Naive thymus-derived CD4-positive, alpha-beta T cell (primary cell): ENCODE measurements at places on chromosomes 2 and 18.

GRCh38 chr2:100247256-100248043 is 74.9 kb downstream of the LONRF2 start:
- H3K4me1 ChIP-seq: no peaks in the 10 kb centered on the region
- DNase-seq: no peak
- no peak overlapping the region for H3K27ac ChIP-seq
- no peaks in the 10 kb centered on the region for H3K27me3 ChIP-seq
- no peak overlapping the region for H3K4me3 ChIP-seq
- H3K36me3 ChIP-seq: no peaks in the 10 kb centered on the region

- no peak overlapping the region for H3K27ac ChIP-seq
- no peaks in the 10 kb centered on the region for H3K27me3 ChIP-seq
- DNase-seq: no peak
Observed at GRCh38 chr2:215898363-215898762, 115.0 kb downstream of the MREG start.

DNA sequence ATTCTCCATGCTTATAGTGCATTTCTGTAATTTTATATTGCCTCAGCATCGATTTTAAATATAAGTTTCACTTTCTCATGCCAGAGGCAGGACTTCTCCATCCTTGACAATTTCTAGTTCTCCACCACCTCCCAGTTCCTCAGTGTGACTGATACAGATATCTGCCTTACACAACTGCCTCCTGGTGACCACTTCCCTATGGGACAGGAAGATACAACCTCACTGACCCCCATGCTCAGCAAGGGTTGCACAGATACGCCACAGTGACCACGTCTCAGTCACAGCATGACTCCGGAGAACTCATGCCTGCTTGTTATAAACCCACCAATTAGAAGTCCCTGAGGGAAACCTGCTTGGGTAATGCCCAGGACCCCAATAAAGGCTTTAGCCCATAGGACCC is 284.0 kb upstream of the MC4R start:
- no peaks in the 10 kb centered on the region for H3K4me1 ChIP-seq
- H3K4me3 ChIP-seq: no peak overlapping the region
- no peak for DNase-seq
- H3K27ac ChIP-seq: no peak overlapping the region

- H3K4me3 ChIP-seq: no peak overlapping the region
- no peaks in the 10 kb centered on the region for H3K36me3 ChIP-seq
- no peak for DNase-seq
- H3K27ac ChIP-seq: no peak overlapping the region
- H3K27me3 ChIP-seq: no peaks in the 10 kb centered on the region
Observed at GRCh38 chr18:76410660-76411417, 84.2 kb downstream of the ZNF516 start.

- H3K4me3 ChIP-seq: no peak overlapping the region
- H3K27ac ChIP-seq: no peak overlapping the region
Observed at GRCh38 chr2:239582476-239582875, 181.7 kb upstream of the HDAC4 start.

- H3K4me1 ChIP-seq: no peaks in the 10 kb centered on the region
- H3K27me3 ChIP-seq: no peaks in the 10 kb centered on the region
Observed at GRCh38 chr2:54677476-54678265, 45.8 kb upstream of the EML6 start.

GRCh38 chr2:224101820-224102630 is 62.9 kb upstream of the SERPINE2 start:
- H3K27ac ChIP-seq: no peak overlapping the region
- no peak for DNase-seq
- H3K4me3 ChIP-seq: no peak overlapping the region
- H3K36me3 ChIP-seq: no peaks in the 10 kb centered on the region
- H3K4me1 ChIP-seq: no peaks in the 10 kb centered on the region
- no peaks in the 10 kb centered on the region for H3K27me3 ChIP-seq

DNA sequence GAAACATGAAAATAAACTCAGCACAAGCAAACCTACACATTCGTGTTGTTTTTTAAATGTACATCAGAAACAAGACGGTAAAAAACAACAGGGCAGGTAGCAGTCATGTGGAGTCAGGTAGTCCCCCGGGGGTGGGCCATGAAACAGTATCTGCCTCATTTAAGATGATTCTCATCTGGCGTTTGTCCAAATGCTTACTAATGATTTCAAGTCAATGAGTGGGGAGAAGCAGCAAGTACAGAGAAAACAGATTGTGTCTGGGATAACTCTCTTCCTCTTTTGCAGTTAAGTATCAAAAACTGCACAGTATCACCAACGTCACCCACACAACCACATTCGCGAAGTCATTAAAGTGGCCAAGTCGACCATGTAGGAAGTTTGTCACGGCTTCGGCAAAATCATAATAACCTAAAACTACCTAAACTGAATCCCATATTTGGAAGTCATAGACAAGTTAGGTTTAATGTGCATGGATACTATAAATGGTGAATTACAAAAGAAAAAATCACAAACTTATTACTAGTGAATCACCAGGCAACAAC is 1.3 kb downstream of the LAPTM4A start:
- H3K4me3 ChIP-seq: peak overlapping the region; percentile 94
- H3K27ac ChIP-seq: peak overlapping the region; percentile 93
- H3K4me1 ChIP-seq: peaks cover 16% of the 10 kb centered on the region
- no peaks in the 10 kb centered on the region for H3K36me3 ChIP-seq

DNA sequence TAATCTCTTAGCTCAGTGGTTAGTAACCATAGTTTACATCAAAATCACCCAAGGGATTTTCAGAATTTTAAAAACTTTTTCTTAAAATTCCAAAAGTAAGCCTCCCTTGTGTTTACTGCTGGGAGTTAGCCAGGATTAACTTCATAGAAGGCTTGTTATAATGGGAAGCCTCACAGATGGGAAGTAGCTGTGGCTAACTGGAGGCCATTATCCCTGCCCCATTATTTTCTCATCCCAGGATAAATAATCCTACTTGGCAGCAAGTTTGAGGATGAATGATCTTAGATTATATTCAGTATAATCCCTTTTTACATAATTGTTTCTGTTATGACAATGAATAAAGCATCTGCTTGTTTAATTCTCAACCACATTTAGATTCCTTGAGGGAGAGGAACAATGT is 25.5 kb downstream of the PLEK start:
- peaks cover 47% of the 10 kb centered on the region for H3K36me3 ChIP-seq
- H3K27me3 ChIP-seq: no peaks in the 10 kb centered on the region
- no peak for DNase-seq
- no peaks in the 10 kb centered on the region for H3K4me1 ChIP-seq

- no peak overlapping the region for H3K27ac ChIP-seq
- DNase-seq: no peak
- no peaks in the 10 kb centered on the region for H3K36me3 ChIP-seq
- H3K27me3 ChIP-seq: no peaks in the 10 kb centered on the region
- no peak overlapping the region for H3K4me3 ChIP-seq
- H3K4me1 ChIP-seq: no peaks in the 10 kb centered on the region
Observed at GRCh38 chr2:1418566-1418965, 5.3 kb downstream of the TPO start.

DNA sequence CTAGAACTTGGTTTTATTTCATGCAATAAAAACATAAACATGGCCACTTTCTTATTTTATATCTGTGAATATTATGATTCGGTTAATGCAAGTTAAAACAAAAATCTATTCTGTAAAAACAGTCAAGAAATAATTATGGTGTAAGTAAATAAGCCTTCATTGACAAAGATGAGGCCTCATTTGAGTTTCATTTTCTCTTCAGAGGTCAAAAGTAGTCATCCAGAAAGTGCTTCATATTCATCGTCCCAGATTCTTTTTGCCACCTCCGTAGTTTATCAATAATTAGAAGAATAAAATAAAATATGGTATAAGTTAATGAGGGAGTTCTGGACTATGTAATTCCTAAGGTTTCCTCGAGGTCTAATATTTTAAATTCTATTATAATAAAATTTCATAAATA is 19.4 kb upstream of the HNRNPA3 start:
- H3K27ac ChIP-seq: no peak overlapping the region
- H3K4me1 ChIP-seq: no peaks in the 10 kb centered on the region
- H3K27me3 ChIP-seq: no peaks in the 10 kb centered on the region
- DNase-seq: no peak
- no peak overlapping the region for H3K4me3 ChIP-seq

DNA sequence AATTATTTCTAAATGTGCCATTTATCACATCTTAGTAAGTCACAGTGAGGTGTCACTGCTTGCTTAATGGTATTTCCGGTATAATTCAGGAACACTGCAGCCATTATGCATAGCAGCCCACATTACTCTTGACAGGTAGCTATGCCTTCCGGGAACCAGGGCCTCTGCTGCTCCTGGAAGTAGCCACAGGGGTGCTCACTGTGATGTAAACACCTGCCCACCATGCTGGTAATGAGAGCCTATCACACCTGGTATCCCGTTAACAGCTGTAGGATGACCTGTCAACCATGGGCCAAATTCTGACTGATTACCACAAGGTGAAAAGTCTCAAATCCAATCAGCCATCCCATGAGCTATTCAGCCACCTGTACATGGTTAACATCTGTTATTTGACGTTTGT is 647.0 kb upstream of the NXPH2 start:
- H3K27ac ChIP-seq: no peak overlapping the region
- H3K4me1 ChIP-seq: no peaks in the 10 kb centered on the region
- H3K4me3 ChIP-seq: no peak overlapping the region

DNA sequence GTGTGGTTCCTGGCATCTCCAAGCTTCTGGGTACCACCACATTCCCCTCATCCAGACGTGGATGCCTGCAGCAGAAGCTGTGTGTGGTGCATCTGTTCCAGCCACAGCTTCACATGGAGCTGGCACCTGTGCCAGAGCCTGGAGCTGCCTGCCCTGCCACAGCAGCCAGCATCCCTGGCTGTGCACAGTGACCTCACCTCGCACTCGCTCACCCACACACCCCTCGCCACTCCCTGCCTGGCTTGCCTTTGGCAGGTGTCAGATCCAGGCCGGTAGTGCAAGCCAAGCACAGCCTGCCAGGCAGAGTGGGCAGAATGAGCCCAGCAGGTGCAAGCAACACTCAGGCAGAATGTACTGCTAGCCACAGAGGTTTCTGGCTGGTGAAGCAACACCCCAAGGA is 59.9 kb upstream of the DYNC1I2 start:
- no peak overlapping the region for H3K4me3 ChIP-seq
- no peaks in the 10 kb centered on the region for H3K4me1 ChIP-seq
- no peak for DNase-seq
- no peaks in the 10 kb centered on the region for H3K36me3 ChIP-seq
- no peaks in the 10 kb centered on the region for H3K27me3 ChIP-seq
- no peak overlapping the region for H3K27ac ChIP-seq

- no peak for DNase-seq
- H3K27me3 ChIP-seq: no peaks in the 10 kb centered on the region
- peaks cover 17% of the 10 kb centered on the region for H3K4me1 ChIP-seq
- H3K27ac ChIP-seq: no peak overlapping the region
- H3K36me3 ChIP-seq: no peaks in the 10 kb centered on the region
Observed at GRCh38 chr2:44620189-44620990, 258.6 kb downstream of the CAMKMT start.

DNA sequence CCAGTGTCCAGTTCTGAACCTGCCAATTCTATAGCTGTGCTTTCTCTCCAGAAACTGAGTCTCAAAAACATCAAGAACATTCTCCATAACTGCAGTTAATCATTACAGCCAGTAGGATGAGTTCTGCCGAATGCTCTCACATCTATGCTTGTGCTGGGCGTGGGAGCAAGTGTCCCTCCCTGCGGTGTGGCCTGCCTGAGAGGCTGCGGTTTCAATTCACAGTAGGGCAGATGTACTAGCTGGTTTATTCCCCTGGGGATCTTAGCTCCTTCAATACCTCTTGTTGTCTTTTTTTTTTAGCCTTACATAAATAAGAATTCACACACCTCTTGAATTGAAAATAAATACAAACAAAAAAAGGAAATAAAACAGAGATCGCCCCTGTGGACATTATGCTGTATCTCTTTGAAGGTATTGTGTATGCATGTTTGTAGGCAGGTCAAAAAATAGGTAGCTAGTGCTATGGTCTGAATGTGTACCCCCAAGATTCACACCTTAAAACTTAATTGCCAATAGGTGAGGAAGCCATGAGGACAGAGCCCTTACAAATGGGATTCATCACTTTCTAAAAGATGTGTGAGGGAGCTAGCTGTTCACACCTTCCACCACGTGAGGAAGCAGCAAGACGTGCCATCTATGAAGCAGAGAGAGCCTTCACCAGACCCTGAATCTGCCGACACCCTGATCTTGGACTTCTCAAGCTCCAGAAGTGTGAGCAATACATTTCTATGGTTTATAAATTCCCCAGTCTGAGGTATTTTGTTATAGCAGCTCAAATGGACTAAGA is 74.3 kb downstream of the BCL2L11 start:
- no peak overlapping the region for H3K4me3 ChIP-seq
- DNase-seq: no peak
- no peaks in the 10 kb centered on the region for H3K4me1 ChIP-seq
- no peak overlapping the region for H3K27ac ChIP-seq
- no peaks in the 10 kb centered on the region for H3K36me3 ChIP-seq
- H3K27me3 ChIP-seq: no peaks in the 10 kb centered on the region
